ENCODE measurements at places on chromosomes 12 and 14.

DNA sequence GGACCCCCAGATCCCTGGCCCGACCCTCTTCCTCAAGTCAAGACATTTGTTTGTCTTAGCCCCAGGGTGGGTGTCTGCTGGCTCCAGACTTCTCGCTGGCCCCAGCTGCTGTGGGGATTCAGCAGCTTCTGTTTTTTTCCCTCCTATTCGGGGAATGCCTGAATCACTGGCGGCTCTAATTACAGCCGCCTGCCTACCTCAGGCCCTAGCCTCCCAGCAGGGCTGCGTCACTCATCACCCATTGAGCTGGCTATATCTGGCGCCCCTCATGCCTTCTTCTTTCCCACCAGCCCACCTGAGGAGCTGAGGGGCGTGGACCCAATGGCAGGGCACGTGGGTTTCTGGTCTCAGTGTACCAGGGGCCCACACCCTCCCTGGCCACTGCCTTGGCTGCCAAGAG, 10.1 kb downstream of the KRT80 start:
- peak; percentile 83 for DNase-seq

DNA sequence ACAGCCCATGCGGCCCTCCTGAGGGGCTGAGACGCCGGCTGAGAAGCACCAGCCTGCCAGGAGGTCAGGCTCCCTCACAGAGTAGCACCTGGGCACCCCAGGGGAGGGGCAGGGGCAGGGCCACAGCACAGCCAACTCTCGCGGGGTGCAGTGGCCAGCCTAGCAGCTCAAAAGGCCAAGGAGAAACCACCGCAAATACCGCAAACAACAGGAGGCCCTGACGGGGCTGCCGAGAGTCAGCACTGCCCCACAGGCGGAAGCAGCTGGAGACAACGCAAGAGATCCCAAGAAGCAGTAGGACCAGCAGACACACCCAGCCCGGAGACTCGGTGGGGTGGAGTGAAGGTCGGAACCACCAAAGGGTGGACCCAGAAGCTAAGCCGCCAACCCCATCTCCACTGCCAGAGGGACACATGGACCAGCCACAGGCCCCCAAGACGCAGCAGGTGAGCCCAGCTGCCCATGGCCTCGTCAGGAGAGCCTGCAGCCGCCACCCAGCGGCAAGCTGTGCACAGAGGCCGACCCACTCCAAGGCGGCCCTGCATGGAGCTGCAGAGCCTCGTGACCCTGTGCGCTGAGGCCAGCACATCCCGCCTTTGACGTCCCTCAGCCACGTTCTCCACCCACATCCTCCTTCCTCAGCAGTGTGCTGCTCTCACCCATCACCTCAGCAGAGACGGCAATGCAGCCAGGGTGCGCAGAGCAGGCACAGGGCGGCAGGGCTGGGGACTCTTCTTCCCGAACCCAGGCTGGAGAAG, 31.7 kb upstream of the BTBD6 start:
- DNase-seq: no peak

- no peak for DNase-seq
Observed at GRCh38 chr14:96094211-96094610, 55.0 kb downstream of the C14orf132 start.

DNA sequence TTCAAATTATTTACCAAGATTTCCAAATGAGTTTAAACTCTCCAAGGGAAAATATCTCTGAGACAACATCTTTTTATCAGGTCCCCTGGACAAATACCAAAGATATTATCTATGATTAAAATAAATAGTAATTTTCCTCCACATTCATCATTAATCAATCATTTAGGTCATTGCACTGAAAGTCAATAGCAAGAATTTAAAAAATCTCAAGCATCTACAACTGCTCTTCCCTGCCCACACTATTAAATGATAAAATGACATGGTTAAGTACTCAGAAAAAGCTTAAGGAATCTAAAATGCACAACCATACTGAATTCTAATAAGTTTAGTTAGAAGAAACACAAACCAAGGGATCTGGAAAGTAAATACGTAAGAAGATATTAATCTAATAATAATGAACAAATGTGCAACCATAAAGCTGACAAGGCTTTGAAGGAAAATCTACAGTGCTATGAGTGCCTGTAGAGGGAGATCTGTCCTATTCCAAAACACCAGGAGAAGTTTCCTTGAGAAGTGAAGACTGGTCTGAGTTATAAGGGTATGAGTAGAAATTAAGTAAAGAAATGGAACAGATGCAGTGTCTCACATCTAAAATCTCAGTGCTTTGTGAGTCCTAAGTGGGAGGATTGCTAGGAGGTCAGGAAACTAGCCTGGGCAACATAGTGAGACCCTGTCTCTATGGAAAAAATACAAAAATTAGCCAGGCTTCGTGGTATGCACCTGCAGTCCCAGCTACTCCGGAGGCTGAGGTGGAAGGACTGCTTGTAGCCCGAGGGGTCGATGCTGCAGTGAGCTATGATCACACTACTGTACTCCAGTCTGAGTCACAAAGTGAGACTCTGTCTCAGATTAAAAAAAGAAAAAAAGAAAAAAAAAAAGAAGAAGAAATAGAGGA, 19.2 kb downstream of the INTS13 start:
- no peak for DNase-seq

GRCh38 chr14:57464008-57464730, 29.5 kb downstream of the CCDC198 start:
- DNase-seq: no peak

GRCh38 chr14:64605926-64606685, 56.3 kb downstream of the PPP1R36 start:
- DNase-seq: no peak

DNA sequence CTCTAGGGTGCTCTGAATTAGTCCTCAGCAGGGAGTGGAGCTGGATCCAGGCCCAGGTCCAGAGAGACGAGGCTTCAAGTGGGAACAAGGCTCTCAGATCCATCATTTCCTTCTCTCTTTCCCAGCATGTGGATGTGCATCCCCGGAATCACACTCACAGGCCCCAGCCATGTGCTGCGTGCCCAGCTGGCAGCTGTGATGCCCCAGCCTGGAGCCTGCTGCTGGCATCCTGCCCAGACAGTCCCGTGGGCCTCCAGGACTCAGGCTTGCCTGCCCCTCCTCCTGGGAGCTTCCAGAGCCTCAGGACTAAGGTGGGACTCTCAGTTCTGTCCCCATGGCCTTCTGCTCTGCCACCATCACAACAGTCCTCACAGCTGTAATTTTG, 6.2 kb upstream of the KRT84 start:
- peak; percentile 91 for DNase-seq

DNA sequence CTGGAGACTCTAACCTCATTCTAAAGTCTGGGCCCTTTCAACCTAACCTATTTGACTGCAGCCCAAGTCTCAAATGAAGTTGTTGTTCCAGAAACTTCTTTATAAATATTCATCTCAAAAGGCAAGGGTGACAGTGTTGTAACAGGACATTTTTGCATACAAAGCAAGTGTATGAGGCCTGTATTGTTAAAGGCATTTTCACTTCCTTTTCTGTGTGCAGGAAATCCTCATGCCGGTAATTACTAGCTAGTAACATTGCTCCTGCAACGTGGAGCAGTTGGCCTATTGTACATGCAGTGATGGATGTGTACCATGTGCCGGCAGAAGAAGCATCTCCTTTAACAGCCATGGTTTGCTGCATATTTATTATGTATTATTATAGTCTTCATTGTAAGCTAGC, 156.5 kb upstream of the RMST start:
- DNase-seq: no peak

DNA sequence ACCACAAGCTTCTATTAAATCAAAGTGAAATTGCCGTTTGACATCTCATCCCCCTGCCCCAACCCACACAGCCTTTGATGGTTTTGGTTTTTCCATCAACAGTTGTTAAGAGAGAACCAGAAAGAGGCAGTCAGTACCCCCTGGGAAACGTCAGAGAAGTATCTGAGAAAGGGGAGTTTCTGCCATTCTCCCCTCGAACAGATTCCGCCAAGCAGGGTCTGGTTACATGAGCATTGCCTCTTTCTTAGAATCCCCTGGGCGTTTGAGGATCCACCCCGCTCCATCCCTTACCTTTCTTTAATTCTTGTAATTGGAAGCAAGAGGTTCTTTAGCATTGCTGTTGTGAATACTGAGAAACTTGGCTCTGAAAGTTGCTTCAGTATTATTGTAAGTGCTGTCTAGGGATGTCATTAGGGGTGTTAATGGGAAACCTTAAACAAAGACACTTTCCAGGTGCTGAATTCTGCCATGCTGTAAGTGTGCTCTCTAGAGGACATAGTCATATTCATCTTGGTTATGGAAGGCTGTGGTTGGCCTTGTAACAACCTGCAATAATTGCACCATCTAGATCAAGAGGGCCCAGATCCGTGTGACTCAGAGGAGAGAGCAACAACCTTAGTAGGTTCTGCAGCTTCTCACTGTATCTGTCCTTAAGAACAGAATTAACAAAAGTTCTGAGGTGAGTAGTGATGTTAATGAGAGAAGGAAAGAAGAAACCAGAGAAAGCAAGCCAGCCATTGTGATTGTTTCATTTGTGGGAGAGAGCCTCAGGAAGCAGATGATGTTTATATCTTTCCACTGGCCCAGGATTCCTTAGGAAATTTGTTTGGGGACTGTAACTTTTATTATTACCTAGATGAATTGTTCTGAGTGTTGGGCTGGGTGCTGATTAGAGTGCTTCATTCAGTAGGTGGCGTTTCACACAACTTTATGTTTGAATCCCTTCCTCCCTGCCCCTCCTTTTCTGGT, 9.0 kb downstream of the TMBIM6 start:
- DNase-seq: no peak

DNA sequence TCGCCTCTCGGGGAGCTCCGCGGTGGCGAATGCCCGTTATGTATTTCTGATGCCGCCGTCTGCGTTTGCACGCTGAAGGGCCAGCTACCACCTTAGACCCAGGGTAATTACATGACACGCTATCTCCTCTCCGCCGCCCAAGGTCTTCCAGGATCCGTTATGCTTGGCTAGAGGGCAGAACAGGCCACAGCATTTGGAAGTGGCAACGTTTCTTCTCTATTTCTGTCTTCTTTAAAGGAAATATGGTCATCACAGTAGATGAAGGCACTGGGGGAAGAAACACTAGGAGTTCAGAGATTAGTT, 861 bp upstream of the MDGA2 start:
- DNase-seq: no peak

GRCh38 chr12:93130366-93131054, 201.4 kb upstream of the EEA1 start:
- DNase-seq: no peak

DNA sequence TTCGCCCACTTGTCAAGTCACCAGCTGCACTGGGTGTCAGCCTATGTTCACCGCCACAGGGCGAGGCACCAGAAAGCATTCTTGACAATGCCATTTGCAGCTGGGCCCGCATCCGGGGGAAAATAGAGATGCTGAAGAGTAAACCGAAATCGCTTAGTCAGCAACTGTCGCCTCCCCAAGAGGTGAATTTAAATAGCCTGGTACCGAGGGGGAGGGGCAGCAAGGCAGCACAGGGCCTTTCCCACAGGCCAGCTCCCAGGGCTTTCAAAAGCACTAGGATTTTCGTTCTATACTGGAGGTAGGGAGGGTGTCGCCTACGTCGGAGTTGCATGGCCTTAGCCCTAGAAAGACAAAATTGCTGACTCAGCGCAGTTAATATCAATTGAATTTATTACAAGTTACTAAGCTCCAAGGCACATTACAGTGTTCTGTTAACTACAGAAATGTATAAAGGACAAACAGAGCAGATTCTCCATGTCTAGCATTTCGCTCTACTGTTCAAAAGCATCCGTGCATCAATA, 4.3 kb downstream of the IRF2BPL start:
- no peak for DNase-seq

DNA sequence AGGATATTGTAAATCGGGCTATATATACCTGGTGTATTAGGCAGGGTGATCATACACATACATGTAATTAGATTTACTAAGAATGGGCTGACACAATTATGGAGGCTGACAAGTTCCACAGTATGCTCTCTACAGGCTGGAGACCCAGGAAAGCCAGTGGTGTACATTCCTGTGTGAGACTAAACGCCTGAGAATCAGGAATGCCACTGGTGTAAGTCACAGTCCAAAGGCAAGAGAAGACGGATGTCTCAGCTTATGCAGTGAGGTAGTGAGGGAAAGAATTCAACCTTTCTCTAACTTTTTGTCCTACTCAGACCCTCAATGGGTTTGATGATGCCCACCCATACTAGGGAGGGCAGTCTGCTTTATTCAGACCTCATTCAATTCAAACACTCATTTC, 57.1 kb downstream of the METTL25 start:
- no peak for DNase-seq

Data from COR-L47 (cell line).